ENCODE measurements at places on chromosomes 6 and 20.

DNA sequence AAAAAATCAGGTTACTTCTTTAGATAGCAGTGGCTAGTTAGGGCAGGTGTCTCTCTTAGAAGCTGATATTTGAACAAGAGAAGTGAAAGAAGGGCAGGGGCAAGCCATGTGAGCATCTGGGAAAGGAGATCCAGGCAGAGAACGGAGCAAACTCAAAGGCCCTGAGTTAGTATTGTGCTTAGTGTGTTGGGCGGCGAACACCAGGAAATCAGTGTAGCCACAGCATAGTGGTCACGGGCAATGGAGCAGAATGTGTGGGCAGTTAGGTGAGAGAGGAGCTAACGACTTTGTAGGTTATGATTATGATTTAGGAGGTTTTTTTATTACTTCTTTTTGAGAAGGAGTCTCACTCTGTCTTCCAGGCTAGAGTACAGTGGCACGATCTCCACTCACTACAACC lies 229.3 kb downstream of the TMEM242 start:
- no peak for DNase-seq

DNA sequence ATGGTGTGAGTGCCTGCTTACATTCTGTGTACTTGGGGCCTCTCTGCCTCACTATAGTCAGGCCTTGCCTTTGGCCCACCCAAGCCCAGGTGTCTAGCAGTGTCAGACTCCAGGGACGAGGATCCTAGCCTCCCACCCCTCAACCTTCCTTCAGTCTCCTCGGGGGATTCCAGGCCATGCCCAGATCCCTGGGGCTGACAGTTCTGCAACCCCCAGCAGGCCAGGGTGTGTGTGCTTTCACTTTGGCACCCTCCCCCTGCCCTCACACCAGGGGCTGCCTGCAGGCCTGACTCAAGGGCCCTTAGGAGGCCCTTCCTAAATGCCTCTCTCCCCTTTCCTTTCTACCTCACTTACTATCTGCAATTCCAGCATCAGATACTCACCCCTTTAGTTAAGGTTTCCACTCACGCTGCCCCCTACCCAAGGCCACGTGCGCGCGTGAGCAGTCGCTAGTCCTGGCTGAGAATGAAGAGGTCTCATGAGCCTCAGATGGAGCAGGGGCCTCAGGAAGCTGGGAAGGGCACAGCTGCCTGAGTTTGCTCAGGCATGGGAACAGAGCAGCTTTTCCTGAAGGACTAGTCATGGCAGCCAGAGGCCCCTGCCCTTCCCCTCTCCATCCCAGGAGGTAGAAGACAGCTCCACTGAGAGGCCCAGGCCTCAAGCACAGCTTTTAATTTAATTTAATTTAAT lies 859 bp upstream of the CLPS start:
- no peak for DNase-seq

- DNase-seq, result no peak
These were observed 476.8 kb upstream of the ADGRB3 start for GRCh38 chr6:68158256-68158655.

- no peak for DNase-seq
These were observed 10.2 kb downstream of the SENP6 start for GRCh38 chr6:75611702-75612375.

DNA sequence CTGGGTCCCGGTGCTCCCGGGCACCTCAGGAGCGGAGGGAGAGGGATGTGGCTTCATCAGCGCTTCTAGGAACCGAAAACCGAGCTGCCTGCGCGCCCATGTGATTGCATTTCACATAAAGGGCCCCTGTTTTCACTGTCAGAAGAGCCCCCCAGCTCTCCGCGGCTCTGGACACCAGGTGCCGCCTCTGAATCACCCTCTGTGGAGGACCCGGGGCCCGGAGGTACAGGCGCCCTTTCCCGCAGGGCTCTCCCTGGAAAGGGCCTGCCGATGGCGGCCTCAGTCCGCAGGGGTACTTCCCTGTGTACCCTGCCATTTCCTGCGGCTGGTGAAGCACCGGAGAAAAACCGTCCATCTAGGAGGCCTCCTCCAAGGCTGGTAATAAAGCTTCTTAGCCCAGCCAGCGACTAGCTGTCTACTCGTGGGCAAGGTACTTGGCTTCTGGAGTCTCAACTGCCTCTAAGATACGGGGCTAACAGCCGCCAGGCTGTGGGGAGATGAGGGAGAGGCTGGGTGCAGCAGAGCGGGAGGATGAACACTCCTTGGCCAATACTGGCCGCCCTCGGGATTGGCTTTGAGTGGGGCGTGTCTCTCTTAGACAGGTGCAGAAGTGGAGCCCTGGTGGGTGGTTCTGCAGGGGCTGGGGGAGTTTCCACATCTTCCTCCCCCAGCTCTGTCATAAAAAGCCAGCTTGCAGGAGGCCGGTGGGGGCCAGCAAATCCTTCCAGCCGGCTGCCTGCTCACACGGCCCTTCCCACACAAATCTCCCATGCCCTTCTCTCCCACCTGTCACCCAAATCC lies 1.6 kb downstream of the PPP1R16B start:
- no peak for DNase-seq

- DNase-seq, result no peak
These were observed 47.1 kb upstream of the GATA5 start for GRCh38 chr20:62522748-62523396.

GRCh38 chr6:78253618-78254017 lies 600.8 kb downstream of the MEI4 start:
- no peak for DNase-seq

- peak; percentile 21 for DNase-seq
These were observed 5.1 kb downstream of the BLOC1S5 start for GRCh38 chr6:8059129-8059528.

DNA sequence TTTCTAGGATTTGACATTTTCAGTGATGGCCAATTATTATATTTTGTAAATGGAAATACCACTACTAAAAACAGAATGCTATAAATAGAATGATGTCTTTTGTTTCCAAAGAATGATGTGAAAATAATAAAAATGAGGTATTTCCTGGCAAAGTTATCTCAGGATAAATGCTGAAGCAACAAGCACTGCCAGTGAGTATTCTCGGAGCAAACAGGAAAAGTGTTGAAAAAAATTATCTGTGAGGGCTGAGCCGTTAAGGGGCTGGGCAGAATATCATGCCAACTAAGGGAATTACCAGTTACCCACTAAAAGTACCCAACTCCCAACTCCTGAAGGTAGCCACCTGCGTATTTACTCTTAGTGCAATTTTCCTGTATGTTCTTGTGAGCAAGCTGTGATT lies 23.6 kb upstream of the SCAF8 start:
- no peak for DNase-seq

GRCh38 chr6:81939766-81940165 lies 187.3 kb upstream of the TENT5A start:
- DNase-seq, result no peak

DNA sequence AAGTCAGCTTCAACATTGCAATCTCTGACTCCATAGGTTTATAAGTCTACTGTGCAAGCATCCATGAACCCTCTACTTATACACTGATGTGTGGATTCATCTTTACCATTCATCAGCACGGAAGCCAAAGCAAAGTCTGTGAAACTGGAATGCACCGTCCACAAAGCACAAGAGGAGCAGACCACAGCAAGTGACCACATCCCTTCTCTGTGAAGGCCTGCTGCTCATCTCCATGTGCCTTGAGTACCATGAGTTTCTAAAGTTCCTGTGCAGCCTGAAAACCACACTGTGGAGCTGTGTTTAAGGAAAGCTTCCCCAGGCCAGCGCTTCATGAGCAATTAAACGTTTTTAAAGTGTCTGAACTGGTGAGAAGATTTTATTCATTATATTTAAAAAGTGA lies 20.0 kb downstream of the GABRR1 start:
- DNase-seq, result no peak

All from globus pallidus (tissue), 1 donor.